ENCODE measurements at places on chromosomes 7 and 10.

DNA sequence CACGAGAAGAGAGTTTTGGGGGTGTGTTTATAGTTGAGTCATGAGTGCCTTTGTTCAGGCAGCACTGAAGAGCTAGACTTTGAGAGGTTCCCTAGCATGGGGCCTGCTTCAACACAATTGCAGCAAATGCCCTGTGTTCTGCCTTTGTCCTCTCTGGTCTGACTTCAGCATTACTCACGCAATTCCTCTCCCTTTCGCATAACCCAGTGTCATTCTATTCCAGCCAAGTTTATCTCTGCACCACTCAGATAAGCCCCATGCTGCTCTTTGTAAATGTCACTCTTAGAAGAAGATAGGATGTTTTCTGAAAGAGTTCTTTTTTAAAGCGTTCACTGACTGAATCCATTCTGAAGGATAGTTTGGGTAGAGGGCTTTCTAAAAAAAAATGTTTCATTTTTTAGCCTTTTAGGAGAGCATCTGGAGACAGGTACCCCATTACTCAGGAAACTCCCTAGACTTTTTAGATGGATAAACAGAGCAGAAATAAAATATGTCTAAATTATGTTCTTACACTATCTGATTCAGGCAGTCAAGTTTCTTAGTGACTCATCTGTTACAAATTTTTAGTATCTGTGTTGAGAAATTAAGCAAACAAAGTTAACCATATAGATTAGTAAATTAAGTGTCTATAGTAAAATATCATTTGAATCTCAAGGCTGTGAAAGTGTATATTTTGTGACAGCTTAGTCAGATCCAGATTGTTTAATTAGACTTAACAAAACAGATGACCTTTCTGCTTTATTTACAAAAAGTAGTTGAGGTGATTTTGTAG is 318.5 kb downstream of the GPR158 start:
- DNase-seq: no peak

DNA sequence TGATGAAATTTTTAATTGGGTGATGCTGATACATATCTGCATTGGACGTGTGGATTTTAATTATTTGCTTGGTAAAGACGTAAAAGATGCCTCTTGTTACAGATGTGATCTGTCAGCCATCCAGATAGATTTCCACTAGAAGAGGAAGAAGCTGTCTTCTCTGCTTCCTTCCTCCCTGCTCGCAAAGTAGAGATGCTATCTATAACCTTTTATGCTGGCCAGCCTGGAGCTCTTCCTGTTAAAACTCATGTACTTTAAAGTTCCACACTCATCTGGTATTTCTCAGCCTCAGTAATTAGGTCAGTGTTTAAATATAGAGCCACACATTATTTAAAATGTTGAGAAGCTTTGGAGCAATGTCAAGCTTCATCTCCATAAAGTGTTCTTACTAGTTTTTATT is 51.2 kb upstream of the TMEM229A start:
- no peak for DNase-seq

DNA sequence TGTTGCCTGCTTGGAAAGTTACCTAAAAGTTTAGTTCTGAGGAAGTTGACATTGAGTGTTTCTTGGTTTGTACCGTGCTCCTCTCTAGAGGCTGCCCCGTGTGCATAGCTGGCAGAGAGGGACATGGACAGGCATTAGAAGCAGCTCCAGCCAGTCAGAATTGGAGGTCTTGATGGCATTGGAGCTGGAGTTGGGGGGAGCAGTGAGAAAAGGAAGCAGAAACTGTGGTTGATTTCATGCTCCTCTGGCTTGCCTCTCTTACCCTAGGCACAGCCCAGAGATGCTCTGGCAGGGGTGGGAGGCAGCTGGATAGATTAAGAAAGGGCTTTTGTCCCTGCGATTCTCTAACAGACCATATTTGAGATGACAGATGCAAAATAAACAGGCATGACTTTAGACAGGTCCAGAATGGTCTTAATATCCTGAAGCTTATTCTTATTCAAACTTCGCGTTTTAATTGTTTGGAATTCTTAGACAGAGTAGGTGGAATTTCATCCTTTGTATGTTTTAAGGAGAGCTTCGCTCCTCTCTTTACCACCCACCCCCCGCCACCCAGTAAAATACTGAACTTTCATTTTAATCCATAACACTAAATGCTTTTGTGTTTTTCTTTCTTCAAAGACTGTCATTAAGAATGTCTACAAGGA is 73.5 kb upstream of the GLCCI1 start:
- DNase-seq: no peak

- DNase-seq: no peak
Measured at GRCh38 chr7:42457663-42458062, 220.7 kb upstream of the GLI3 start.

GRCh38 chr10:96236876-96237275 is 34.5 kb downstream of the BLNK start:
- DNase-seq: no peak

DNA sequence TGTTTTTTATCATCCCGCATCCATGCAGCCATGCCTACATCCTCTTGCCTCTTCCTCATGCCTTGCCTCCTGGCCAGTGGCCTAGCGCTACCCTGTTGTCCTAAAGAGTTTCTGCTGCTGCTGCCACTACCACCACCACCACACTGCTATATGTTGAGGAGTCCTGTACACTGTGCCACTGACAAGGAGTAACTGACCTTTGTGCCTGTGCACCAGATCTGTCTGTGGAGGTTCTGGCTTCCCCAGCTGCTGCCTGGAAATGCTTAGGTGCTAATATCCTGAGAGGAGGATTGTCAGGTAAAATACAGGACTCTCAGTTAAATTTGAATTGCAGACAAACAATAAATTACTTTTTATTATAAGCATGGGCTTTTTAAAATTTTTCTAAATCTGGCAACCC is 7.0 kb upstream of the CFAP69 start:
- DNase-seq: no peak

- no peak for DNase-seq
Measured at GRCh38 chr10:16820421-16820820, 3.2 kb upstream of the RSU1 start.

DNA sequence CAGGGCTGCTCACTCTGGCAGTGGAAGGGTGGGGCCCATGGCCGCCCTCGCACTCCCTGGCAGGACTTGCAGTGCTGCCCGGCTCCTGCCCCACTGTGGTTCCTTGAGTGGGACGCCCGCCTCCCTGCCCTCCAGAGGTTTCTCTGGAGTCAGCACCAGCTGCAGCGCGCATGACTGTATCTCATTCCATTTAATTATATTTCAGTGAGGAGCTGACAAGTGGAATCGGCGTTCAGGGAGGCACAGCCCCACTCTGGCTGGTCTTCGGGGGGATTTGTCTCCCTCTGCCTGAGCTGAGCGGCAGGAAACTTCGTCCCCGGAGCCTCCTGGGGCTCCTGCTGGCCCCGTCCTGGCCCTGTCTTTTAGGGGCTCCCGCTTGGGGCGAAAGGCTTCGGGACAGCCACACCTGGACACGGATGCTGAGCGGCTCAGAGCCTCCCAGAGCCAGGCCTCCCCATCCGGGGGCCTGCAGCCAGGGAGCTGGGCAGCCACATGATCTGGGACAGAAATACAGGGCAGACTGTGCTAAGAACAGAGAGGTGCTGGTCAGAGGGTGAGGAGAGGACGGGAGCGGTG is 75.3 kb upstream of the NKX6-2 start:
- no peak for DNase-seq

GRCh38 chr10:126242397-126243260 is 145.6 kb downstream of the ADAM12 start:
- no peak for DNase-seq

DNA sequence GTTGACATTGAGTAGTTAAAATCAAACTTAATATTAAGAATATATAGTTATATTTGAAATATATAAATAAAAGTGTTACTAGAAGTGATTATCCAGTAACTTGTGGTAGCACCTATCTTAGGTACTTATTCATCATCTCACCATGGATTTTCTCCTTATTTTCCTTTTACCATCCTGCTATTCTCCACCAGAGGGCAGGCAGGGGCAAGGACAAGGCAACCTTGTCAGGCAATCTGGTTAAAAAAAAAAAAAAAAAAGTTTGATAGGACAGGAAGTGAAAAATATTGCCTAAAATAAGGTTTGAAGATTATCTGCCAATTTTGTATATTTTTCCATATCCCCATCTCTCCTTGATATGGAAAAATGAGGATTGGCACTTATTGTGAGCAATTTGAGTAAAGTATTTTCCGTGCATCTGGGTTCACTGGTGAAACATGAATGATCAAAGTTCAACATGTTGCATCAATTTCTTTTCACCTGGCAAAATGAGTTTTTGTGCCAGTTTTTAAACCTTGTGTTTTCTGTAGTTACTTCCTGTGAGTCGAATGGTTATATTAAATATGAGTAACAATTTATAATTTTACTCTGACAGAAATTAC is 256.7 kb downstream of the AGMO start:
- DNase-seq: peak; percentile 21

DNA sequence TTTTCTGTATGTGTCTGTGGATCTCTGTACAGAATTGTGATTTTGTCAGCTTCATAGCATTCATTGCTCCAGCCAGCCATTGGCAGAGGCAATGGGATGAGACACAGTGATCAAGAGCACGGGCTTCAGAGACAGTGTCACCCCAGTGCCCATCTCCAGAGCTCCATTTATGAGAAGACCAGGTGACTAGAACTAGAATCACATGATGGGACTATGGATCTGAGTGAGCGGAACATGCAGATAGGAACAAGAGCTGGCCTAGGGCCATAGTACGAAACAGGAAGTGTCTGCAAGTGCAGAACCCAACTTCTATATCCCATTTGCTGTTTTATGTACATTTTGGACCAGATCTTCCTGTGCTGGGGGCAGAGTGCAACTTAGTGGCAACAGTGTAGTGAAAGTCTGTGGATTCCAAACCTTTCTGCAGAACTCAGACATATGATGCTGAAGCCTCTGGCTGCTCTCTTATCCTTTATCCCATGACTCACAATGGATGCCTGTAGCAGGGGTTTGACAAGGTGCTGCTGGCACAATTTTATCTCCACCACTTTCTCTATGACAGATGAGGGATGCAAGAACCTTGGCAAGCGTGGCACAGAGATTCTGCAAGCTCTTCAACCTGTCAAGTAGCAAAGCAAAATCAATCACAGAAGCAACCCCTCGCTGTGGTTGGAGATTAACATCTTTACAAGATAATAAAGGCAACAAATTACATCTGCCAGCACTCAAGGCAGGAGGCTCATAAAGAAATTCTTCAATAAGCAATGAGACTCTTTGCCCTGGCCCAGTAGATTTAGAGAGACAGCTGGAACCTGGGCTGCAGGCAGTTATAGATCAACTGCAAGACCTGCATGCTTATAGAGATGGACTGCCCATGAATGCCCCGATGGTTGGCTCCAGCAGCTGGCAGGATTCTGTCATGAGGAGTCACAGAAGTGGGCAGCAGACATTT is 681.3 kb downstream of the TNS3 start:
- no peak for DNase-seq

DNA sequence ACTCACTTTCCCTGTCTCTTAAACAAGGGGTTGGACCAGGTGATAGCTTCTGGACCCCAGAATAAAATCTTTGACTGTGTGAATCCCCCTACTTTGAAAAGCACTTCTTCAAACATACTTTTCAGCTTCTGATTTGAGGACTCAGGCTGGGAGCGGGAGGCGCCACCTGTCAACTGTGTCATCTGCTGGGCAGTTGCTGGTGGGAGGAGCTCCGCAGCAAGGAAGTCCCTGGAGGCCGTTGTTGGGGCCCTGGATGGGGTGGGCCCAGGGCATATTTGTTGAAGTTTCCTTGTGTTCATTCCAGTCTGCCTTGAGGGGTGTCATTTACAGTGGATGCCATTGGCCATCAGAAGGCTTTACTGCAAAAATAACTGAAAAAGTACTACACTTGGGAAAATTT is 197.7 kb downstream of the CCDC3 start:
- DNase-seq: no peak

GRCh38 chr7:152989889-152990380 is 230.4 kb downstream of the ACTR3B start:
- DNase-seq: no peak

GRCh38 chr10:11097686-11098085 is 80.0 kb downstream of the CELF2 start:
- DNase-seq: no peak
